ENCODE measurements at places on chromosomes 7 and 10. TPM values are rescaled to one million over a fixed set of nuclear protein-coding genes. Genes with fewer than 3 reads are reported as not detected.

- H3K4me1 ChIP-seq, result no peaks in the 10 kb centered on the region
- H3K27me3 ChIP-seq, result no peaks in the 10 kb centered on the region
- H3K27ac ChIP-seq, result no peak overlapping the region
- no peak for DNase-seq
These were observed 8.1 kb downstream of the RADIL start for GRCh38 chr7:4875391-4875790.

DNA sequence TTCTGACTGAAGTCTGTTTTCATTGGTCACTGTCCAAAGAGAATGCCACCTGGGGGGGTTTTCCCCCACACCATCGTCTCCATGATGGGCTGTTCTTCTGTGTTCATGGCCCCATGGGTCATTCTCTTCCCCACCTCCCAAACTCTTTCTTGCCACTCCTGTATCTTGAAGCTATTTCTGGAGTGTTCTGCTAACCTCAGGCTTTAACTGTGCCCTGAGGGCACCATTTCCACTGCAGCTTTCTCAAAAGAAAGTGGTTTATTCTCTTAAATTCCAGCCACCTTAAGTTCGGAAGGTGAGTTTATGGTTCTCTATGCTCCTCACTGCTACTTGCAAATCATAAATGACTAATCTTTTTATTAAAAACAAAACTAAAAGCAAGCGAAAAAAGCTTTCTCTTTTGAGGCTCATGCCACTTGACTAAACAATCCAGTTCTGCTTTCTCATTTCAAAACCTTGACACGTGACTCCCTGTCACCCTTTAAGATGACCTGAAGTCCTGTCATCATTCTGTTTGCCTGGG lies 7.4 kb upstream of the APBB1IP start:
- H3K4me3 ChIP-seq, result no peak overlapping the region
- no peak overlapping the region for H3K27ac ChIP-seq
- no peaks in the 10 kb centered on the region for H3K4me1 ChIP-seq
- no peak for DNase-seq
- H3K27me3 ChIP-seq, result no peaks in the 10 kb centered on the region

GRCh38 chr7:116455009-116455408 lies 44.5 kb upstream of the CAV2 start:
- no peak overlapping the region for H3K27ac ChIP-seq
- no peak overlapping the region for H3K4me3 ChIP-seq
- no peak for DNase-seq

Gene LHPP
- 4.9 TPM for total RNA-seq

DNA sequence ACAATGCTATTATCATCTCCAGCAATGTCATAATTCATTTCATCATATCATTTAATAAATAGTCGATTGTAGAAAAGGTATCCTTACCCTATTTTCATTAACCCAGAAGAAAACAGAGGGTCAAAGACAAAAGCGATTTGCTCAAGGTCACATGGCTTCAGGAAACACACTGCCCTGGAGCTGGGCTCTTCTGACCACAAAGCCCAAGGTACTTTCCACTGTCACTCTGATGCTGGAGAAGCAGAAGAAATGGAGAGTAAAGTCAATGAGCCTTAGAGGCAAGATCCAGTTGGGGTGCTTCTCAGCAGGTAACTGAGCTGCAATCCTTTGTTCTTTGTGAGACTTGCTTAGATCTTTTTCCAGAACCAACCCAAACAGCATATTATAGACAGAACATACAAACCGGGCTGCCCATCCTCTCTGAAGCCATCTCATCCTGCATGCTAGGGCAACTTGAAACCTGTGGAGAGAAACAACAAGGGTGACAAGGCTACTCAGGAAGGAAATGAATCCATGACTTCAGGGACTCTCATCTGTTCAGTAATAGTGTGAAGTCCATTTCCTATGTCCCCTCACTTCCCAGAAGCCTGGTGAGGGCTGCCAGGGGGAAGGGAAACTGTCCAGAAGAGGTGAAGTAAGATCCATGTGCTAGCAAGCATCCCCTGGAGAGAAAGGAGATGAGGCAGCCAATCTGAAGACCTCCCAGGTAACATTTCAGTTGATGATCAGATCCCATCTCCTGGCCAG lies 148.6 kb upstream of the SVIL start:
- no peaks in the 10 kb centered on the region for H3K4me1 ChIP-seq
- H3K27me3 ChIP-seq, result no peaks in the 10 kb centered on the region
- H3K4me3 ChIP-seq, result no peak overlapping the region
- DNase-seq, result no peak

Gene VAX1
- total RNA-seq, result not detected

Gene SFTPA1
- total RNA-seq, result 0.26 TPM

GRCh38 chr10:103736763-103737162 lies 118.6 kb downstream of the SH3PXD2A start:
- no peak for DNase-seq
- H3K4me3 ChIP-seq, result no peak overlapping the region
- H3K27me3 ChIP-seq, result no peaks in the 10 kb centered on the region
- H3K4me1 ChIP-seq, result peaks cover 30% of the 10 kb centered on the region

- DNase-seq, result no peak
- no peak overlapping the region for H3K27ac ChIP-seq
These were observed 70.7 kb downstream of the LCOR start for GRCh38 chr10:96902731-96903358.

GRCh38 chr7:130063036-130063435 lies 7.3 kb upstream of the KLHDC10 start:
- H3K36me3 ChIP-seq, result no peaks in the 10 kb centered on the region
- H3K27ac ChIP-seq, result no peak overlapping the region
- H3K4me1 ChIP-seq, result no peaks in the 10 kb centered on the region
- H3K27me3 ChIP-seq, result no peaks in the 10 kb centered on the region

- H3K4me1 ChIP-seq, result peaks cover 47% of the 10 kb centered on the region
- H3K4me3 ChIP-seq, result no peak overlapping the region
- DNase-seq, result peak; percentile 95
- no peaks in the 10 kb centered on the region for H3K36me3 ChIP-seq
- peak overlapping the region; percentile 100 for H3K27ac ChIP-seq
These were observed 59.3 kb upstream of the COMTD1 start for GRCh38 chr10:75294866-75295701.

- peaks cover 50% of the 10 kb centered on the region for H3K4me1 ChIP-seq
- no peaks in the 10 kb centered on the region for H3K27me3 ChIP-seq
- DNase-seq, result no peak
- peak overlapping the region; percentile 82 for H3K27ac ChIP-seq
These were observed 45.4 kb downstream of the PODXL start for GRCh38 chr7:131511071-131511470.

DNA sequence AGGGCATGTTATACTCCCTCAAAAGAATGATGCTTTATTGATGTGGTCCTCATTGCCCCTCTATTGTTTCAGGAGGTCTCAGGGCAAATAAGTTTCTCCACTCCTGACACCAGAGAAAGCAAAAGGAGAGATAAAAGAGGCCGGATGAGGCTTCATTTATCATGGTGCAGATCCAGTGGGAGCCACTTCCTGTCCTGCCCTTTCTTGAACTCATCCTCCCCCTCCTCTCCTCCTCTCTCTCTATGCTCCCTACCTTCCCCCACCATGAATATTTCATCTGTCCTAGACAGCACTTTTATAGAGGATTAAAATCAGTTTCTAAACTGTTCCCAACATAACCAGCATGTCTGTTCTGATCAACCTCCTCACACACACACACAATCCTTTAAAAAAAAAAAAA lies 172.2 kb upstream of the KMT2E start:
- no peak overlapping the region for H3K4me3 ChIP-seq
- H3K27ac ChIP-seq, result no peak overlapping the region
- no peaks in the 10 kb centered on the region for H3K4me1 ChIP-seq
- no peaks in the 10 kb centered on the region for H3K27me3 ChIP-seq
- no peak for DNase-seq
- no peaks in the 10 kb centered on the region for H3K36me3 ChIP-seq

DNA sequence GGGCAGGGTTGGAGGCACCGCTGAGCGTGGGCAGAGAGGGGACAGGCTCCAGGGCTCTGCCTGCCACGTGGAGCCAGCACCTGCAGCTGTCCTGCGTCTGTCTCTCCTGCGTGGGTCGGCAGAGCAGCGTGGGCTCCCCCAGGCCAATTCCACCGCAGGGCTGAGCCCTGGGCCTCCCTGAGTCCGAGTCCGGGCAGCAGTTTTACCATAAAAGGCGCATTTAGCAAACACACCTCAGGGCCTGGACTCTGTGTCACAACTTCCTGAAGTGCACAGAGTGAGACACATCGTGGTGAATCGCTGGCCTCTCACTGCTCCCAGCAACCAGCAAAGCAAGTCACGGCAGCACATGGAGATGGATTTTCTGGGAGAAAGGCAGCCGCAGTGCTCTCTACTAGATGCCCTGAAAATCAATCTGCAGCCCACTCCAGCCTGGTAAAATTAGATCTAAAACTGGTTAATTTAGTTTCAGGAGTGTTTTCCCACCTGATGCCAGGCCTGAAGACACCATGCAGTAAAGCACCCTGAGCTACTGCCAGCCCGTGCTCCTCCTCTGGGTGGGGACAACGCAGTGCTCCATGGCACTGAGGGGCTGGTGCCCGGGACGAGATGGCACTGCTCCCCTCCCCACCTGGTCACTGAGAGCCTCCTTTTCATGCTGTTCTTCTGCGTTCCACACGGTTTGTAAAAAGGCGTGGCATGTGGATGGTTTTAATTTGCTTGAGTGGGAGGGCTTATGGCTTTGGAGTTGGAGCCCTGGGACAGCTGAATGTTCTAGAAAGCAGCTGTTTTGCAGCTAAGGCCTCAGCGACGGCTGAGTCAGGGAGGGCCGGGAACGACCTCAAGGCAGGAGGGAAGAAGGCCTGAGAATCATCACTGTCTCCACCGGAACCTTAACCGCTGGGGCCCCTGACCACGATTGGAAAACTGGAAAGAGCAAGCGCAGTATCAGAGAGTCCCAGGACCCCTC lies 336.9 kb downstream of the ADARB2 start:
- H3K4me1 ChIP-seq, result no peaks in the 10 kb centered on the region
- H3K4me3 ChIP-seq, result no peak overlapping the region
- no peaks in the 10 kb centered on the region for H3K27me3 ChIP-seq
- H3K36me3 ChIP-seq, result no peaks in the 10 kb centered on the region

- no peaks in the 10 kb centered on the region for H3K4me1 ChIP-seq
- H3K27me3 ChIP-seq, result no peaks in the 10 kb centered on the region
These were observed at the start of gene MRC1 for GRCh38 chr10:17808971-17809841. MRC1 (plus strand) TSS chr10:17809348; CDS start chr10:17809466, 118 bp downstream.

DNA sequence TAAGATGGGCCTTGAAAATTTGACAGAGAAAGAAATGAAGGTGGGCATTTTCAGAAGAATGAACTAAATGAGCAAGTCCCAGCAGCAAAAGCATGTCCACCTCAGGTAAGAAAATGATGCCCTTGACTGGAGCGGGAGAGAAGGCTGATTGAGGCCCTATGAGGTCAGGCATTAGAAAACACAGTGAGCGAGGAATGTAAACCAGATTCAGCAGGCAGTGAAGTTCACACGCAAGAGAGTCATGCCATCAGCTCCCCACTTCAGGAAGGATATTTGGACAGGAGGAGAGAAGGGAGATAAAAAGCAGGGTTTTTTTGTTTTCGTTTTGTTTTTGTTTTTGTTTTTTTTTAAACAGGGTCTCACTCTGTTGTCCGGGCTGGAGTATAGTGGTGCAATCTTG lies 166.4 kb downstream of the PPP1R17 start:
- no peak overlapping the region for H3K4me3 ChIP-seq
- no peaks in the 10 kb centered on the region for H3K4me1 ChIP-seq
- H3K27ac ChIP-seq, result no peak overlapping the region
- no peak for DNase-seq
- no peaks in the 10 kb centered on the region for H3K27me3 ChIP-seq

DNA sequence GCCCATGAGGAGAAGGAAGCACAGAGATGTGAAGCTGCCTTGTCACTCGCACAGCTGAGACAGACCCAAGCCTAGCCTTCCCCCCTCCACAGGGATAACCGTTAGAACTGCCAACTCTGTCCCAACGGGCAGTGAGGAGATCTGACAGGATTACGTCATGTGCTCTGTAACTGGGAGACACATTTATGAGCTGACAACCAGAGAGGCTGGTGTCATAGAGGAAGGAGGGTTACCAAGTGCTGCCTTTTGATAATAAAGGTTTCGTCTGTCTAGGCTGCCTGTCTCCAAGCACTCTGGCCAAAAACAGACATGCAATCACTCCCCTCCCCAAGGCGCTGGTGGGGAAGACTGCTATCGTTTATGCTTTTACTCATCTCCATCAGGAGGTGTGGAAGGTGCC lies 165.9 kb downstream of the PLXNA4 start:
- no peak overlapping the region for H3K4me3 ChIP-seq
- H3K36me3 ChIP-seq, result no peaks in the 10 kb centered on the region
- DNase-seq, result no peak
- H3K27me3 ChIP-seq, result peaks cover 3% of the 10 kb centered on the region
- no peak overlapping the region for H3K27ac ChIP-seq

Gene ADGRA1
- under 0.01 TPM for total RNA-seq

- peaks cover 23% of the 10 kb centered on the region for H3K4me1 ChIP-seq
- no peak overlapping the region for H3K4me3 ChIP-seq
- peak overlapping the region; percentile 77 for H3K27ac ChIP-seq
- H3K36me3 ChIP-seq, result no peaks in the 10 kb centered on the region
- no peaks in the 10 kb centered on the region for H3K27me3 ChIP-seq
- DNase-seq, result peak; percentile 36
These were observed 1.3 kb upstream of the CDK14 start for GRCh38 chr7:90594751-90595317.

- DNase-seq, result no peak
- H3K4me3 ChIP-seq, result peak overlapping the region; percentile 59
- no peaks in the 10 kb centered on the region for H3K27me3 ChIP-seq
- H3K36me3 ChIP-seq, result no peaks in the 10 kb centered on the region
- H3K4me1 ChIP-seq, result peaks cover 26% of the 10 kb centered on the region
These were observed 647 bp upstream of the GSAP start for GRCh38 chr7:77416621-77417371.

- H3K36me3 ChIP-seq, result no peaks in the 10 kb centered on the region
- no peaks in the 10 kb centered on the region for H3K27me3 ChIP-seq
- H3K4me1 ChIP-seq, result peaks cover 5% of the 10 kb centered on the region
- H3K4me3 ChIP-seq, result no peak overlapping the region
- DNase-seq, result no peak
These were observed 238.1 kb downstream of the CAMK1D start for GRCh38 chr10:12587451-12587888.
